Stimulated activated CD8-positive, alpha-beta memory T cell treated with anti-CD3 and anti-CD28 coated beads, Interleukin-7, amount 100 ng/mL, for 1 hour (primary cell): ENCODE measurements at places on chromosomes 2 and 18.

GRCh38 chr2:235954888-235955480, 213.2 kb downstream of the GBX2 start:
- DNase-seq, result no peak

DNA sequence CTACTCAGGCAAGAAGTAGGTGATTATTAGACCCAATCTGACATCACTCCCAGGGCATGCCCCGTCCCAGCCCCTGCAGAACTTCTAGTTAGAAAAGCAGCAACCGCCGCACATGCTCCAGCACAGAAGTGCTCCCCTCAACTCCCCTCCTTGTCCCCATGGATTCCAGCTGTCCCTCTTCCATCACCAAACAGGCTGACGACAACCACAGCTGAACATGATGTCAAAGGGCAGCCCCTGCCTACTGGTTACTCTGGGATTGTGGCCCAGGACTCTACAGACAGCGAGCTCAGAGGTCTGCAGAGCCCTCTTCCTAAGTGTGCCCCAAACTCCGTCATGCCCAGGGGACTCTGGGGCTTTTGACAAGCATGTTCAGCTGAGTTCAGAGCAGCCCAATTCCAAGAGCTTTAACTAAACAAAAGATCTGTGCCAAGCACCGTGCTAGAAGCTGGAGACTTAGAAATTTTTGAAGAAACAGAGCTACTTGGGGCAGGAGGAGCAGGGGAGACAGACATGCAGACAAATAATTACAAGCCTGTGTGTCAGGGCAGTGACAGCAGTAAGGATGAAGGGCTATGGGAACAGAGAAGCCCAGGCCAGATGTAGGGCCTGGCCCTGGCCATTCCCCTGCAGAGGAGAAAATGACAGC, 148.1 kb downstream of the BCL11A start:
- DNase-seq, result no peak

DNA sequence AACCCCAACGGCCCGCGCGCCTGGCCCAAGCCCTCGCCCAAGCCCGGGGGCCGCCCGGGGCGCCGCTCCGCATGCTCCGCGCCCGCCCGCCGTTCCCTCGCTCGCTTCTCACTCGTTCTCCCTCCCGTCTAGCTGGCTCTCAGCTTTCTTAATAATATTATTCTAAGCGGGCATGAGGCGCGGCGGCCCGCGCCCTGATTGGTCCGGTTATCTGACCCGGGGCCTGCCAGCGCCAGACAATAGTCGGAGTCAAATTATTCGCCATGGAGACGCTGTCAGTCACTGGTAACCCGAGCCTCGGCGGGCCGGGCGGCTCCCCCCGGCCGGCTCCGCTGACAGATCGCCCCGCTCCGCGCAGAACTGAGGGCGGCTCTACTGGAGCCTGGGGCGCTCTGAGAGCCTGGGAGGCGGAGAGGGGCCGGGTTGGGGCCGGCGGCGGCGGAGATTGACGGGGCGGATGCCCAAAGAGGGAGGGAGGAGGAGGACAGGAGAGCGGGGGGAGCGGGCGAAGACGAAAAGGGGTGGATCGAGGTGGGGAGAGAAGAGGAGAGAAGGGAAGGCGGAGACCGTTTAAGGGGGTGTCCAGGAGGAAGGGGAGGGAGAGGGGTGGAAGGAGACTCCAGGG, at the start of gene SIX2:
TSS of gene SIX2 (minus strand) at position 150 of the 625 bp plus-strand sequence. CDS start 342 bp downstream, outside the sequence.
- DNase-seq, result no peak

DNA sequence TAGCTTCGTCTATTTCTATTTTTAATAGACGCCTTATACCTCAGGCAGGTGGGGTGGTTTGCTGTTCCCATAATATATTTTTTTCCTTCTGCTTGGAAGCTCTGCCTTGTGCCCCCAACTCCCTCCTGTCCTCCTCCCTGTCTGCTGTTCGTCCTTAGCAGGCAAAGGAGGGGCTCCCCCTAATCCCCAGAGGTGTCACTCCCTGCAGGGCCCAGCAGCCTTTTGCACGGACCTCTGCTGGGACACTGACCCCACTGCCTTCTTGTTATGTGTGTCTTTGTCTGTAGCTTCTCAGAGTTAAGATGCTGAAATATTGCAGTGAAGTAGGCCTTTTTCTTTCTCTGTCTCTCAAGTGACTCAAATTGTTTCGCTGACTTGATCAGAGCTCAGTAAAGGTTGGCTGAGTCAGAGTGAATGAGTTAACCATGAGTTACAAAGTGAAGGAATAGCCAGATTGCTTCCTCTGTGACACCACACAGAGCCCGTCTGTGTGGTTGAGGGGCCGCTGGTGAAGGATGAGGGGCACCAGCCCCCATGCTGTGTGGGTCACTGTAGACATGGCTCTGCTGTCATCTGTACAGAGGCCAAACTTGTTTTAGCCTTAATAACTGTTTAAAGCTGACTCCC, 47.7 kb downstream of the PRKCE start:
- DNase-seq, result no peak

DNA sequence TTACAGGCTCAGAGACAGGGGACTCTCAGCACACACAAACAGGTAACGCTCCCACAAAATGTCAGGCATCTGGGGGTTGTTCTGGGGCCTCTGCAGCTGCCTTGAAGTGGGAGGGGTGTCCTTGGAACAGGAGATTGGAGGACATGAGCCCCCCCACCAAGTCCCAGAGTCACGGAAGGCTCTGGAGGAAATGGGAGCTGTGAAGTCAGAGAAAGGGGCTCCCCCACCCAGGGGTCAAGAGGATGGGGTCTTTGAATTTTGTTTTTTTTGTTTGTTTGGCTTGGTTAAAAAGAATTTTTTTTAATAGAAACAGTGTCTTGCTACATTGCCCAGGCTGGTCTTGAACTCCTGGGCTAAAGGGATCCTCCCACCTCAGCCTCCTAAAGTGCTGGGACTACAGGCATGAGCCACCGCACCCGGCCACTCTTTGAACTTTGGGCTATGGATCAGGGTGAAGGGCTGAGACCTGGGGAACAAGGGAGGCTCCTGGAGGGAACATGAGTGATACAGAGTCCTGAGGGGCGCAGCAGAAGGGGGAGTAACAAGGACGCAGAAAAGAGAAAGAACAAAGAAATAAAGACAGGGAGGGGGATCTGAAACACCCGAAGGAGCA, 46.8 kb downstream of the TNS1 start:
- DNase-seq, result no peak

GRCh38 chr2:27551514-27551913, 31.3 kb upstream of the ZNF512 start:
- no peak for DNase-seq

DNA sequence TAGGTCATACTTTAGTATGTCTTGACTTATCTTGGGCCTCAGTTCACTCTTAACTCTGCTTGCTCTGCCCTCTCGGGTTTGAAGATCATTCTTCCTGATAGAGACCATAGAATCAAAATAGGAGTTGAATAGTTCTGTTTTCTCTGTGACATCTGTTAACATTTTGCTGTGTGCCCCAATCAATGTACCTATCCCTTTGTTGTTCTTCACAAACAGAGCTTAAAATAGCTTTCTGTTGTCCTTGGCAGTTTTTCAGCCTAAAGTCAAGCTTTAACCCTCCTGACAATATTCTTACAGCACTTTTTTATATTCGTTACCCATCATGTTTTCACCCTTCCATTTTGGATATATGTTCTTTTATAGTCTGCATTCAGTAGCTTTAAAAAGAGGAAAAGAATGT, 724.5 kb upstream of the FANCL start:
- no peak for DNase-seq
